Stimulated activated CD4-positive, alpha-beta T cell treated with anti-CD3 and anti-CD28 coated beads, Interleukin-15, amount 100 ng/mL, for 24 hours (primary cell): ENCODE measurements at places on chromosomes 3 and 15.
A peak's percentile ranks its signal among the peaks of the same experiment; 100 is the strongest.

DNA sequence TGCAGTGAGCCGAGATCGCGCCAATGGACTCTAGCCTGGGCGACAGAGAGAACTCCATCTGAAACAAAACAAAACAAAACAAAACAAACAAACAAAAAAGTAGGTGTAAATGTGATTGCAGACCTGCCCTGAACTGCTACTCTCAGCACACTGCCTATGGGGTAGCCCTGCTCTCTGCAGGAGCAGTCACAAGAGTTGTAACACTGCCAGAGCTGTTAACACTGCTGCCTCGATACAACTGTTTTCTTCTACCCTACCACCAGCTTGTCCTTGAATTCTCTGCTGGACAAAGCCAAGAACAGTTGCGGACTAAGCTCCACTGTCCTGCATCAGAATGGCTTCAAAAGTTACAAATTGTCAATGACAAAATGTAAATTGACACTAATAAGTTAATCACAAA, 89.3 kb downstream of the ALCAM start:
- DNase-seq, result no peak

DNA sequence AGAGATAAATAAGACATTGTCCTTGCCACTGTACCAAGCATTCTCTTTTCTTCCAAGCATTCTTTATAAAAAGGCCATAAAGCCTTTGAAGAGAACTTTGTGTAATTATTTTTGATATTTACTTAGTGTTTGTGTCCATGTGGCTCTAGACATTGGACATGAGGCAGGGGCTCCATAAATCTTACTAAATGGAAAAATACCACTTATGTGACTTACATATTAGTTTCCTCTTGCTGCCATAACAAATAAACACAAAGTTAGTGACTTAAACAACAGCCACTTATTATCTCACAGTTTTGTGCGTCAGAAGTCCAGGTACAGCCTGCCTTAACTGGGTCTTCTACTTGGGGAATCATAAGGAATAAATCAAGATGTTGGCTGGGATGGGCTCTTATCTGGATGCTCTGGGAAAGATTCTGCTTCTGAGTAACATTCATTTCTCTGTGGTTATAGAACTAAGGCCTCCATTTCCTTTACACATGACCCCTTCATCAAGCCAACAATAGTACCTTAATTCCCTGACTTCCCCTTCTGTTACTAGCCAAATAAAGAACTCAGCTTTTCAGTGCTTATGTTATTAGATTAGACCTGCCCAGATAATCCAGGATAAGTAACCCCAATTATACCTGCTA, 59.9 kb upstream of the COL8A1 start:
- DNase-seq, result no peak

GRCh38 chr3:48695393-48695753, 9.7 kb upstream of the NCKIPSD start:
- DNase-seq, result no peak

DNA sequence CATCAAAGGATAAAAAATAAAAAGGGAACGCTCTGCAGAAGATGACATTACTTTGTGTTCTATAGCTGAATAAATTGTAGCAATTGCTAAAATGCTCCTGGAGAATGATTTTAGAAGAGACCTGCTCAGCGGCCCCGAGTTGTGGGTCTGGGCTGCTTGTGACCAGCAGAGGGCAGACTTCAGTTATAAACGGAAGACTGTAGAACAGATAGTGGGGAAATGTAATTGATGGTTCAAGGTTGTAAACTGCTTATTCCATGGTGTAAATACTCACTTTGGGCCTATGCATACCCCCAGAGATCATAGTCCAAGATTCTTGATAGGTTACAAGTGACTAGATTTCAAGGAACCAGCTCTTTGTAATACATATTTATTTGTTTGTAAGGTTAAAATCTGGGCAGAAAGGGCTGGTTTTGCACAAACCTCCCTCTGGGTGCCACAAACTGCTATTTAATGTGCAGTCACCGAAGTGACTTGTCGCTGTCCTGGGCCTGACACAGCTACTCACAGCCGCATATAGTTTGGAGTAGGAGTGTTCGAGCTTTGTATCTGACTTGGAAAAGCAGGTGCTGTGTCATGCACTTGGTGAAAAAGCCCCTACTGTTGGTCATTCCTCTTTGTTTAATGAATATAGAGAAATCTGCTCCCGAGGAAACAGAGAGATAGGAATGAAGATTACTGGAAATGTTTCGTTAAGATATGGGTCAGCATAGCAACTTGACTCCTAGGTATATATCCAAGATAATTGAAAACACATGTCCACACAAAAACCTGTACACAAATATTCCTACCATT, 34.7 kb upstream of the NDUFB4 start:
- DNase-seq, result peak; percentile 73

GRCh38 chr3:121705541-121705940, 44.0 kb downstream of the GOLGB1 start:
- no peak for DNase-seq

GRCh38 chr3:123476967-123477750, 28.3 kb upstream of the ADCY5 start:
- DNase-seq, result no peak
